Thoracic aorta (tissue), 2 donors: ENCODE measurements at places on chromosomes 12 and 14. TPM values are rescaled to one million over a fixed set of nuclear protein-coding genes. Genes with fewer than 3 reads are reported as not detected.

Gene ANKRD33
- not detected for total RNA-seq

Gene TBC1D30
- total RNA-seq, result 7.6 TPM

Gene NANOG
- 0.27 TPM for total RNA-seq

Gene LRP1
- 663 TPM for total RNA-seq

Gene SELPLG
- total RNA-seq, result 17.3 TPM

Gene LPCAT3
- total RNA-seq, result 40.5 TPM

Gene DPPA3
- not detected for total RNA-seq

Gene BEST3
- total RNA-seq, result not detected

Gene CLECL1
- total RNA-seq, result 1.9 TPM

Gene CCDC197
- not detected for total RNA-seq

Gene TSHR
- not detected for total RNA-seq

Gene GPRC5D
- total RNA-seq, result not detected

Gene ANAPC7
- 66.9 TPM for total RNA-seq

Gene AMIGO2
- 10.9 TPM for total RNA-seq

Gene KRT71
- not detected for total RNA-seq

Gene NID2
- 21.0 TPM for total RNA-seq

Gene SMCO3
- total RNA-seq, result 0.27 TPM

Gene ACVRL1
- 90.2 TPM for total RNA-seq

Gene OR6C4
- total RNA-seq, result not detected

Gene C14orf132
- 23.0 TPM for total RNA-seq

Gene CS
- 143 TPM for total RNA-seq

Gene DNAH10
- under 0.01 TPM for total RNA-seq

Gene ZFHX2
- total RNA-seq, result 0.49 TPM

Gene WIF1
- total RNA-seq, result not detected

Gene PDZRN4
- total RNA-seq, result 12.5 TPM

Gene SDSL
- 3.5 TPM for total RNA-seq

Gene ACADS
- total RNA-seq, result 18.3 TPM

Gene PMCH
- not detected for total RNA-seq

Gene SRRM4
- 0.21 TPM for total RNA-seq

Gene TMTC1
- 76.3 TPM for total RNA-seq

Gene PLBD1
- total RNA-seq, result 12.8 TPM

Gene HOXC5
- not detected for total RNA-seq

Gene KRT85
- total RNA-seq, result not detected

Gene SLC5A8
- not detected for total RNA-seq

Gene CIDEB
- total RNA-seq, result 10.9 TPM

Gene ATG2B
- 47.4 TPM for total RNA-seq

Gene CLEC14A
- 22.2 TPM for total RNA-seq

Gene CFAP251
- total RNA-seq, result 6.9 TPM

Gene ESPL1
- 0.95 TPM for total RNA-seq

Gene CCNB1IP1
- total RNA-seq, result 47.7 TPM

Gene CAMKK2
- 49.9 TPM for total RNA-seq
